ENCODE measurements at places on chromosomes 13 and 19.

DNA sequence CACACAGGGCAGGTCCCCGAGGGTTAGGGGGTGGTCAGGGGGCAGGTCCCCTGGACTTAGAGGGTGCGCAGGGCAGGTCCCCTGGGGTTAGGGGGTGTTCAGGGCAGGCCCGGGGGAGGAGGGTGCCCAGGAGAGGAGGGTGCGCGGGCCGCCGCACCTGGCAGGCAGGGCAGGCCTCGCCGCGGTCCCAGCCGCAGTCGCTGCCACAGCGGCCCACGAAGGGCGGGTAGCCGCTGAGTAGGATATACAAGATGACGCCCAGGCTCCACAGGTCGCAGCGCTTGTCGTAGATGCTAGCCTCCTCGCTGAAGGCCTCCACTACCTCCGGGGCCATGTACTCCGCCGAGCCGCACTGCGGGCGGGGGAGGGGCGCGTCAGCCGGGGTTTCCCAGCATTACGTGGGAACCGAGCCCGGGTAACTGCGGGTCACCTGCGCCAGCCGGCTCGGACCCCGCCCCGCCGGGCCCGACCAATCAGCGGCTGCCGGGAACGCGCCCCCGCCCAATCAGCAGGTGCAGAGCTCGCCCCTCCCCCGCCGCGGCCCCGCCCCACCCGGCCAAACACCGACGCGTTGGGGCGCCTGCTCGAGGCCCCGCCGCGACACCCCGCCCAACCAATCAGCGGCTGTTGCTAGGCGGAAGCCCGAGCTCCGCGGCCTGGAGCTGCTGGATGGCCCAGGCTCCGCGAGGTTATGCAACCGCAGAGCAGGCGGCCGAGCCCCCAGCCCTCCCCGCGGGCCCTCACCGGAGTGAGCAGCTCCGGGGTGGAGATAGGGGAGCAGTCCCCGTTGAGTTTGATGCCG lies 9.2 kb downstream of the MKNK2 start:
- DNase-seq = peak; percentile 81

- peak; percentile 55 for DNase-seq
Measured at GRCh38 chr19:16584248-16585093, 12.3 kb upstream of the SLC35E1 start.

- DNase-seq = no peak
Measured at GRCh38 chr13:103663996-103664395, 597.8 kb upstream of the SLC10A2 start.

- no peak for DNase-seq
Measured at GRCh38 chr19:57587529-57587928, 3.6 kb downstream of the ZIK1 start.

DNA sequence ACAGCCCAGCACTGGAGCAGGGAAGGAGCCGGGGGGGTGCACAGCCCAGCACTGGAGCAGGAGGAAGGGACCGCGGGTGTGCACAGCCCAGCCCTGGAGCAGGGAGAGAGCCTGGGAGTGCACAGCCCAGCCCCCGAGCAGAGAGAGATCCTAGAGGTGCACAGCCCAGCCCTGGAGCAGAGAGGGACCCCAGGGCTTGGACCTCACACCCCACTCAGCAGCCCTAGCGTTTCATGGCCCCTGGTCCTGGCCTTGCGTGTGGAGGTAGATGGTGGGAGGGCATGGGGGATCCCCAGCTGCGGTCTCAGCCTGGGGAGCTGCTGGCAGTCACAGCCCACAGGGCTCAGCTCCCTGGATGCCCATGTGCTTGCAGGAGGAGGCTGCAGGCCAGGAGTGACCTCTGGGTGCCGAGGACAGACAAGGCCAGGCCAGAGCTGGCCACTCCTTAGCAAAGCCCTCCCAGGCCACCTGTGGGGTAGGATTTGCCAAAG lies 25.1 kb downstream of the GAS6 start:
- DNase-seq = no peak

DNA sequence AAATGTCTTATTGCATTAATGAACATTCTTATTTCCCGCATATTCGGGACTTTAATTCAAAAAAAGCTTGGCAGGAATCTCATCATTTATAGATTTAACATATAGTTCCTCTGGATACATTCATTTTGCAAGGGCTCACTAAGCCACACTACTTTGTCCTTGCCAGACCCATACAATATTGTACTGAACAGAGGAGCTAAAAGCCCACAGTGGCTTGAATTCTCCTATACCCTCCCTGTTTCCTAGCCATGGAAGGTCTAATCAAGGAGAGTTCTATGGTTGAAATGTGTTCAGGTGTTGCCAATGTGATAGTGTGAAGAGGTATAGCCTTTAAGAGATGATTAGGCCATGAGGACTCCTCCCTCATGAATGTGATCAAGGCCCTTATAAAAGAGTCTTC lies 298.9 kb downstream of the ENOX1 start:
- no peak for DNase-seq

DNA sequence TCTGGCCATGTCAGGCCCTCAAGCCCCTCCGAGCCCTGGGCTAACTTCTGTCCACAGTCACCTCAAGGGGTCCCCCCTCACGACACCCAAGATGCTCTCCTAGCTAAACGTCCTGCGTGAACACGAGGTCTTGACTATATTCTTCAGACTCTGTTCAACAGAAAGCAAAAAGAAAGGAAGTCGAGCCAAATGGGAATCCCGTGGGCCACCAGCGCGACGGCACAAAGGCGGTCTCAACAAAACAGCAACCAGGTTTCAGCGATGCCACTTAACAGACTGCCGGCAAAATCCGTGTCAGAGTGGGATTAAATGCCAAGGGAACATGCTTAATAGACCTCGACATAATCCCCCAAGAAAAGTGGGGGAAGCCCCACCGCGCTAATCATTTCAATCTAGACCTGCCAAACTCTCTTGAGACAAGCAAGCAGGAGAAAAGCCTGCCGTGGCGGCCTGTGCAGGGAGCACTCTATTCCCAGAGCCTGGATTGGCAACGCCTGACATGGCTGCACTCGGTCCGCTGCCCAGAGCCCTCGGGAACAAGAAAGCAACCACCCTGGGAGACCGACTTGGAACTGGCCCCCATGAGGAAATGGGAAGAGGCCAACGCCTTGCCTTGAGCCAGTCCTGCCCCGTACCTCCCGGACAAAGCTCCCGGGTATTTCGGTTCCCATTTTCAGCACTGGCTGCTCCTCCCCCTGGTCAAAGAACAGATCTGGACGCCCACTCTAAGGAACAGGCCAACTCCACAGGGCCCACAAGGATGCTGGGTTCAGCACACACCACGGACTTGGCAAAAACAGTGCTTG lies 16.0 kb downstream of the ZC3H4 start:
- DNase-seq = no peak

- DNase-seq = no peak
Measured at GRCh38 chr19:39126312-39127187, 964 bp downstream of the PAK4 start.
